AG04450 (cell line): ENCODE measurements at places on chromosomes 12 and 14.

- DNase-seq = no peak
Measured at GRCh38 chr12:128267651-128268378, 845 bp downstream of the TMEM132C start.

GRCh38 chr14:44897845-44898151, 63.9 kb downstream of the KLHL28 start:
- no peak for DNase-seq

DNA sequence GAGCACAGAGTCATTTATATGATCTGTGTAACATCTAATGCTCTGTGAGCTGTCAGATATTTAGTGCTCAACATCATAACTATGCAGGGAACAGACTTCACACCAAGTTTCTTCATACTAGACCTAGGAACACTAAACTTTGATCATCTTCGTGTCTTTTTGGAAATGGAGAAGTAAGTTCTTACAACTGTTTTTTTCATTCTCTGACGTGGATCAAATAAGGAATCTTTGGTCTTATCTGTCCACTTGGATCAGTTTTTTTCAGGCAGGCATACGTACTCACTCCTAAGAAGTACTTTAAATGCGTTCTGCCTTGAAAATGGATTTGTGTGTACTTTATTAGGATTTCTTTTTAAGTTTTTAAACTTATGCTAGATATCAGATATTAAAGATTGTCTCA, 191.0 kb downstream of the FBXL14 start:
- DNase-seq = no peak

- no peak for DNase-seq
Measured at GRCh38 chr14:23145794-23146350, 26.8 kb upstream of the CEBPE start.

GRCh38 chr12:49370539-49370938, 3.3 kb downstream of the SPATS2 start:
- no peak for DNase-seq

DNA sequence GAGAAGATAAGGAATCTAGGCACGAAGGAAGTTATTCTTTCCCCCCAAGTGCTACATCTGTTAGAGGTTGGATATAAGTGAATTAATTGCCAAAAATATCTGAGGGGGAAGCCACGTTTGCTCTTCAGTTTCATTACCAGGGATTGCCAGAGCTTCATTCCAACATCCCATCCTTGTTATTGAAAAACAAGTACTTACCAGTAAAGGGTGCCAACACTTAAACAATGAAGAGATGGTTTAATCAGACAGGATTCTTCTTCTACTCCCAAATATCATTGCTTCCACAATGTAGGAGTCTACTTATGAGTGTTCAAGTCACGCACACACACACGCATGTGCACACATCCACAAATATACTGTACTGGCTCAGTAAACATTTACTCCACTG, 312.4 kb downstream of the RPAP3 start:
- no peak for DNase-seq
